ENCODE measurements at places on chromosomes 12 and 14.

DNA sequence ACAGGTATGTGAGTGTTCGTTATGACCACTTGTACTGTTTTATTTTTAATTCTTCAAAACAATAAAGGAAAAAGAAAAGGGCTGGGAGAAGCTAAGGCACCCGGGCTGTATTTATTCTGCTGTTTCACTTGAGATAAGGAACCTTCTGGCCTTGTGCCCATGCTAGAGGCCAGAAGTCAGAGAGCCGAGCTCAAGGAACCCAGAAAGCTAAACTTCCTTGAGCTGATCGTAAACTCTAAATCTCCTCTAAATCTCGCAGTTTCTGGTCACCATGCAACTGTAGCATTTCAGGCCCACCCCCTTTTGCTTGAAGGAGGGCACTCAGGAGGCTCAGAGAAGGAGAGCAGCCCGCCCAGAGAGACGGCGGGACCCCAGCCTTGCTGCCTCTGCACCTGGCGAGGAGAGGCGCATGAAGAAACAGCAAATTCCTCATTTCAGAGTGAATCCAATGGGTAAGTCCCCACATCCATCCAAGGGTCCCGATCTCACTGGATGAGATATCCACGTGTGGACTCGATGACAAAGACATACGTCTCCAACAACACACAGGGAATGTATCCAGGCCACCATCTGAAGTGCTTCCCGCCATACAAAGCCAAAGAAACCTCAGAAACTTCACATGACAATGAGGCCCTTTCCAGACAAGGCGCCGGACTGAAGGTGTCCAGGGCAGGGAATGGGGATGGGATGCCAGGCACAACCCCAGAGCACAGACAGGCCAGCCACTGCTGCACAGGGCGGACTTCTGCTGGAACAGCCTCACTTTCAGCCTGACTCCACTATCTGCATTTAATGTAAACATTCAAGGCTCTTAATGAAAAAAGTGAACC, 14.6 kb downstream of the CCDC88C start:
- no peak for DNase-seq

DNA sequence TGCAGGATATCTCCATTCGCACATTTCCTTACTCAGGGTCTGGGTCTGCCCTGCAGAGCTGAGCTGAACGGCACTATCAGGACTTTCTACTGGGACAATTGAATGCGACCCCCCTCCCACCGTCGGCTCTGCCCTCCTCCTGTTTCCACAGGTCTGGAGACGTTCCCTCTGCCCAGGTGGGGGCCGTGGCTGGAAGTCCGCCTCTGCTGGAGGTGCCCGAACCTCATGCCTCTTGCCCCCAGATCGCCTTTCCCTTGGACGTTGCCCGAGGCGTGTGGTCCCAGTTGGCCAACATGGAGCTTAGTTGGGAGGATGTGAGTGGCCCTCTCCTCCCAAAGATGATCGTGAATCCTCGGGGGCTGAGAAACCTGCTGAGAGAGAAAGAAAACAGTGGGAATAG, 21.2 kb upstream of the KLC1 start:
- DNase-seq: no peak

DNA sequence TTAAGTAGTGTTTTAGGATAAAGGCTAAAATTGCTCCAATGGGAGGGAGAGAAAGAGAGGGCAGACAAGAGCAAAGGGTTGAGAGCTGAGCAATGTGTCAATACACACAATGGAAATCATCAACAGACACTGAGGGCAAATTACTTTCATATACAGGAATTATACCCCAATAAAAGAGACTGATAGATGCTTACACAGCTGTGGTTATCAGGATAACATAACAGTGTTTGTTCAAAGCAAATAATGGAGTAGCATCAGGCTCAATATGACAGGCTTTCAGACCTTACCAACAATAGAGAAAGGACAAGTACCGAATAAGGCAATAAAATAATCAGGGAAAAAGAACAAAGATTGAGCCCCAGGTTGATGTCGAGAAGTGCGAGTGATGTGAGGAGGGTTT, 53.4 kb upstream of the DIO2 start:
- DNase-seq: no peak

DNA sequence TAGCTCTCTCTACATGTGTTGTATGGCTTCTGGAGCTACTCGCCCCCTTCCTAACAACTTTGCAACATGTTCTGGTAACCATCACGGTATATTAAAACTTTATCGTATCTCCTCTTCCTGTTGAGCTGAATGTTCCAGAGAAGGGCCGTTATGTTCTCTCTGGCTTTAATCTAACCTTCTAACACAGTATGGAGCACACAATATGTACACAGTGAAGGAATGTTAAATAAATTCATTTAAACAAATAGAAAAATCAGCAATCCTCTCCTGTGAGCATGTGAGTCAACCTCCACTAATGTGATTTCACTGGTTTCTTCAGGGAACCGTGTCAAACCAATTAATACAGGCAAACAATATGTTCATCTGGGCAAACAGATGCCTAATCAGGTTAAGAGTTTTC, 319.5 kb upstream of the OR4E1 start:
- DNase-seq: no peak
